ENCODE measurements at places on chromosomes 2 and 18.

DNA sequence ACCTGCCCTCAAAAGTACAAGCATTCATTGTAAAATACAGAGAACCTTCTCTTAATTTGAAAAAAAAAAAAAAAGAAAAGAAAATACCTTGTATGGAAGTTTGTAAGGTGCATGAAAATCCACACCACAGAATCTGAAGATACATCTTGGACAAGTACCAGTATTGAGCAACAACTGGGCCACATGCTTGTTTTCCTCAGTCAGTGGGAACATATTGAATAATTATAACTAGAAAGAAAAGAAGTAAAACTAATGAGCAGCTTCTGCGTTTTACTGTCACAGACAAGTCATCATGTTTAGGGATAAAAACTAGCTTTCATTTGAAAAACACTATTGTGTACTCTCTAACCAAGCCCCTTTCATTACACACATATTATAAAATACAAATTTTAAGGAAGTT lies 5.8 kb upstream of the PEX13 start:
- DNase-seq = no peak

GRCh38 chr2:186101616-186102015 lies 363.0 kb downstream of the FSIP2 start:
- DNase-seq = no peak

DNA sequence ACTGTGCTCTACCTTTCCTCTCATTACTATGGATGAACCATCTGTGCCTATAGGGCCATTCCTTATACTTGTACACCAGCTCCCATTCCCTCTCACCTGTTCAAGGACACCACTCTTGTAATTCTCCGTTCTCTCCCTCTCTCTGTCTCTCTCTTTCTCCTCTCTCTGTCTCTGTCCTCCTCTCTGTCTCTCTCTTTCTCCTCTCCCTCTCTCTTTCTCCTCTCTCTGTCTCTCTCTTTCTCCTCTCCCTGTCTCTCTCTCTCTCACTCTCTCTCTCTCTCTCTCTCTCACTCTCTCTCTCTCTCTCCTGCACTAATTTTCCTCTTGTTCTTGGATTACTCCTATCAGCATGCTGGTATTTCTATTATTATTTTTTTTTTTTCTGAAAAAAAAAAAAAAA lies 78.9 kb upstream of the RMDN2 start:
- DNase-seq = no peak

GRCh38 chr2:218161644-218162043 lies 5.1 kb downstream of the CXCR1 start:
- no peak for DNase-seq

- no peak for DNase-seq
These were observed 8.5 kb downstream of the RFX8 start for GRCh38 chr2:101466426-101466825.

Data from COLO829 (cell line).